Activated T-helper 2 cell treated with anti-CD3 and anti-CD28 coated beads, Interferon-gamma antibody, Interleukin-2, Interleukin-4, amounts not matched to agents 10 μg/mL and 5 μg/mL and 100 μg/mL, durations not matched to agents 14 hours and 24 hours and 36 hours (primary cell): ENCODE measurements at places on chromosomes 11 and 22.

- no peak overlapping the region for H3K27ac ChIP-seq
- H3K4me3 ChIP-seq, result no peak overlapping the region
- H3K27me3 ChIP-seq, result no peaks in the 10 kb centered on the region
- no peaks in the 10 kb centered on the region for H3K4me1 ChIP-seq
- DNase-seq, result no peak
These were observed 77.5 kb downstream of the MICAL3 start for GRCh38 chr22:17946662-17947367.

- DNase-seq, result no peak
- peaks cover 9% of the 10 kb centered on the region for H3K4me1 ChIP-seq
- no peak overlapping the region for H3K27ac ChIP-seq
- no peaks in the 10 kb centered on the region for H3K27me3 ChIP-seq
These were observed 4.7 kb upstream of the ASCC2 start for GRCh38 chr22:29842740-29843139.

DNA sequence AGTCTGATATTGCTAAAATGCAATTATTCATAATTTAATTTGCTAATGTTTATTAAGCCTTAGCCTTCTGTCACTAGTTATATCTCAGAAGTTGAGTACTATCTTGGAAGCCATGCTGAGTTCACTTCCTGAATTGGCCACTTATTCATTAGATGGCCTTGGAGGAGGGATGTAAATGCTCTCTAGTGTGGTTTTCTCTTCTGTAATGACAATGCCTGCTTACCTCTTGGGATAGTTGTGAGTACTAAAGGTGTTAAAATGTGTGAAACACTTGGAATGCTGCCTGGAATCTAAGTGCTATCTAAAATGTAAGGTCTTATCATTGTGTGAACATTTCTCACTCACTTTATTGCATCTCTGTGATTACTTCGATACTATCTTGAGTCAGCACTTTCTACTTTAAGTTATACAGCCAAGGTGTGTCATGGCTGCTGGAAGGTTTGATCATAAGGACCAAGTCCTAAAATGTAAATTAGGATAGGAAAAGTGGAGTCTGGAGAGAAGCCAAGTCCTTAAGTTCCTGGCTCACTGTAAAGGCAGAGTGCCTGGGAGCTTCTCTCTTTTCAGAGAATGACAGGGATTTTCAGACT, 12.4 kb downstream of the GLYATL2 start:
- no peaks in the 10 kb centered on the region for H3K36me3 ChIP-seq
- no peak overlapping the region for H3K27ac ChIP-seq
- no peaks in the 10 kb centered on the region for H3K4me1 ChIP-seq
- H3K4me3 ChIP-seq, result no peak overlapping the region

DNA sequence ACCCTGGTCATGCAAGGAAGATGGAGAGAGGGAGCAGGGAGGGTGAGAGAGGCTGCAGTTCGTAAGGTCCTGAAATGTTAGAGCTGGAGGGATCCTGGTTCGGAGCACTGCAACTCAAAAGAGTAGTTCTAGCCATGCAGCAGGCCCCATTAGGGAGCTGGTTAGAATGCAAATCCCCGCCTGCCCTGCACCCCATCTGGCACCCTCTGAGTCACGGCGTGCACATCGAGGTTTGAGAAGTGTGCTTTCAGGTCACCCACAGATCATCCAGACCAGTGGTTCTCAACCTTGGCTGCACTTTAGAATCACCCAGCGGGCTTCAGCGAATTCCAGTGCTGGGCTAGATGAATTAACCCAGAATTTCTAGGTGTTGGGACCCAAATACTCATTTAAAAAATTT, 48.2 kb downstream of the ST3GAL4 start:
- H3K4me1 ChIP-seq, result peaks cover 3% of the 10 kb centered on the region
- DNase-seq, result no peak
- no peak overlapping the region for H3K27ac ChIP-seq

- no peak for DNase-seq
- no peaks in the 10 kb centered on the region for H3K27me3 ChIP-seq
These were observed 52.2 kb upstream of the PAX6 start for GRCh38 chr11:31863170-31863832.

- H3K4me1 ChIP-seq, result no peaks in the 10 kb centered on the region
- no peak for DNase-seq
- H3K36me3 ChIP-seq, result no peaks in the 10 kb centered on the region
- no peak overlapping the region for H3K27ac ChIP-seq
- no peak overlapping the region for H3K4me3 ChIP-seq
These were observed 667.0 kb downstream of the NTM start for GRCh38 chr11:132037467-132037862.

- no peak overlapping the region for H3K27ac ChIP-seq
- H3K4me3 ChIP-seq, result no peak overlapping the region
- no peak for DNase-seq
- H3K36me3 ChIP-seq, result no peaks in the 10 kb centered on the region
These were observed 11.5 kb downstream of the C1QTNF6 start for GRCh38 chr22:37176464-37177061.

GRCh38 chr11:33633251-33634003, 67.2 kb downstream of the C11orf91 start:
- peaks cover 3% of the 10 kb centered on the region for H3K27me3 ChIP-seq
- peaks cover 2% of the 10 kb centered on the region for H3K4me1 ChIP-seq
- DNase-seq, result no peak
- H3K36me3 ChIP-seq, result no peaks in the 10 kb centered on the region
- no peak overlapping the region for H3K27ac ChIP-seq
- H3K4me3 ChIP-seq, result no peak overlapping the region

DNA sequence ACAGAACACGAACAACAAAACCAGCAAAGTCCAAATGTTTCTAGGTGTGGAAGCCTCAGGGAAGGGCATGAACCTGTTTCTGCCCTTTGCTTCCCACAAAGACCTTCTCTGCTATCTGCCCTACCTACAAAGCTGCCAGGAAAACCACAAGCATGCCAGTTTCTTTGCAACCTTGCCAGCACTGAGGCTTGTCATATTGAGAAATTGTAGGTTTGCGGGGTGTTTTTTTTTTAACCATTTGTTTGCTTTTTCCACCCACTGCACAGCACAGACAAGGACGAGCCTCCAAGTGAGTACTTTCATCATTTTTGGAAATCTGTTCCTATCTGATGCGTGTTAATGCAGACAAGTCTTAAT, 12.8 kb downstream of the PARVG start:
- peaks cover 46% of the 10 kb centered on the region for H3K36me3 ChIP-seq
- H3K4me1 ChIP-seq, result peaks cover 29% of the 10 kb centered on the region
- no peaks in the 10 kb centered on the region for H3K27me3 ChIP-seq
- no peak for DNase-seq

- H3K27me3 ChIP-seq, result no peaks in the 10 kb centered on the region
- no peak overlapping the region for H3K4me3 ChIP-seq
- no peaks in the 10 kb centered on the region for H3K36me3 ChIP-seq
- no peaks in the 10 kb centered on the region for H3K4me1 ChIP-seq
- H3K27ac ChIP-seq, result no peak overlapping the region
- no peak for DNase-seq
These were observed 364.0 kb downstream of the CASP12 start for GRCh38 chr11:104534278-104534677.

GRCh38 chr11:72764503-72764902, 12.3 kb upstream of the ARAP1 start:
- H3K27me3 ChIP-seq, result peaks cover 6% of the 10 kb centered on the region
- peaks cover 19% of the 10 kb centered on the region for H3K4me1 ChIP-seq
- H3K36me3 ChIP-seq, result no peaks in the 10 kb centered on the region
- H3K4me3 ChIP-seq, result no peak overlapping the region

- no peaks in the 10 kb centered on the region for H3K36me3 ChIP-seq
- no peaks in the 10 kb centered on the region for H3K27me3 ChIP-seq
- H3K4me1 ChIP-seq, result peaks cover 4% of the 10 kb centered on the region
- no peak for DNase-seq
These were observed 325.8 kb downstream of the C11orf87 start for GRCh38 chr11:109747839-109748238.

- no peaks in the 10 kb centered on the region for H3K27me3 ChIP-seq
- no peak overlapping the region for H3K27ac ChIP-seq
- no peak overlapping the region for H3K4me3 ChIP-seq
- no peak for DNase-seq
These were observed 18.8 kb downstream of the VPS37C start for GRCh38 chr11:61142424-61142823.

DNA sequence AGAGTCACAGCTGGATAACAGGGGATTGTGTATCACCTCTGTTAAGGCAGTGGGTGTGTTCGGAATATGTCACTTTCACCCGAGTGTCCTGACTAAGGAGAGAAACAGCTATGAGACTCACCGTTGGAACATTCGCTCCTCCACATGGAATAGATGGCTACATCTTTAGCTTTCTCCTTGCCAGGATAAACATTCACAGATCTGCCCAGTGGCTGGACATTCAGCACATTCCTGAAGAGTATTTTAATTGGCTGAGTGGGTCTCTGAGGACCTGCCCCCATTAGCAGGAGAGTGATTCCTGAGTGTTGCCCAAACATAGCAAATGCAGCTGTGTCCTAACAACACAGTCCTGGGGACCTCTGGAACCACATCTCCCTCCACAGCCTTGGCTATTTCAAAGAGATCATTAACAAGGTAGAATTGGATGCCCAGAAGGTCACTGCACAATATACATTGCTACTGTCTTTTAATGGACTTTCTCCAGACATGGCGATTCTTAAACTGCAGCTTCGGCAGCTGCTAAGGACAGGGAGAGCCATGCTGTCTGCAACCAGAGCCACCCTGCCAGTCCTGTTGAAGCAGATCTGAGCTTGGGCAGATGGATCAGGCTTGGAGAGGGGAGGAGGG, 435.0 kb upstream of the CADM1 start:
- no peak overlapping the region for H3K4me3 ChIP-seq
- no peak for DNase-seq
- peaks cover 13% of the 10 kb centered on the region for H3K4me1 ChIP-seq
- H3K27ac ChIP-seq, result no peak overlapping the region
- no peaks in the 10 kb centered on the region for H3K36me3 ChIP-seq

- no peaks in the 10 kb centered on the region for H3K4me1 ChIP-seq
- H3K27me3 ChIP-seq, result no peaks in the 10 kb centered on the region
- H3K36me3 ChIP-seq, result peaks cover 6% of the 10 kb centered on the region
- no peak overlapping the region for H3K27ac ChIP-seq
- DNase-seq, result no peak
These were observed 82.4 kb downstream of the DGCR2 start for GRCh38 chr22:19039796-19040280.

DNA sequence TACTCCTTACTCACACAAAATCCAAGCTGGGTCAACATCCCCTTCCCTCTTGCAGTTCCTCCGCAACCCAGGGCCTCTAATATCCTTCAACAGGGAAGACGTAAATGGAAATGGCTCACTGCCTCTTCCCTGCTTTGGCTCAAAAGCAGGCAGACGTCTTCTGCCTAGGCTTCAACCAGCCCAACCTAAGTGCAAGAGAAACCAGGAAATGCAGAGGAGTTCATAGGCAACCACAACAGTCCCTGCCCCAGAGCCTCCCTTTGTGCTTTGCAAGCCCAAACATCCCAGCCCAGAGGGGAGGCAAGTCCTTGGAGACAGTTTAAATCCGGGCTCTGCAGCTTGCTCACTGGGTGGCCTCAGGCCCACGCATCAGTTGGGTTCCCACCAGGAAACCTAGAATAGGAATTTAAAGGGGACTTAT, 33.3 kb downstream of the CD6 start:
- peaks cover 84% of the 10 kb centered on the region for H3K36me3 ChIP-seq
- peak overlapping the region; percentile 73 for H3K27ac ChIP-seq
- H3K27me3 ChIP-seq, result no peaks in the 10 kb centered on the region
- H3K4me3 ChIP-seq, result peak overlapping the region; percentile 71

DNA sequence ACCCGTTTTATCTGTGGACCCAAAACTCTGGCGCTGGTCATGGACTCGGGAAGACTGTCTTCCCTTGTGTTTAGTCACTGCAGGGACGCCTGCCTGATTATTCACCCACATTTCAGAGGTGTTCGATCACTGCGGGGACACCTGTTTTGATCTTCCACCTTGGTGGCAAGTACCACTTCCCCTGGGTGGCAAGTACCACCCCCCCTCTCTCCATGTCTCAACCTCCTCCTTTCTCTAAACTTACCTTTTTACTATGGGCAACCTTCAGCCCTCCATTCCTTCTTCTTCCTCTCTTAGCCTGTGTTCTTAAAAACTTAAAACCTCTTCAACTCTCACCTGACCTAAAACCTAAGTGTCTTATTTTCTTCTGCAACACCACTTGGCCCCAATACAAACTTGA, 1.9 kb upstream of the NDUFC2 start:
- H3K36me3 ChIP-seq, result peaks cover 15% of the 10 kb centered on the region
- H3K4me1 ChIP-seq, result peaks cover 35% of the 10 kb centered on the region
- peak overlapping the region; percentile 24 for H3K4me3 ChIP-seq
- H3K27ac ChIP-seq, result peak overlapping the region; percentile 43
- no peak for DNase-seq
- no peaks in the 10 kb centered on the region for H3K27me3 ChIP-seq

DNA sequence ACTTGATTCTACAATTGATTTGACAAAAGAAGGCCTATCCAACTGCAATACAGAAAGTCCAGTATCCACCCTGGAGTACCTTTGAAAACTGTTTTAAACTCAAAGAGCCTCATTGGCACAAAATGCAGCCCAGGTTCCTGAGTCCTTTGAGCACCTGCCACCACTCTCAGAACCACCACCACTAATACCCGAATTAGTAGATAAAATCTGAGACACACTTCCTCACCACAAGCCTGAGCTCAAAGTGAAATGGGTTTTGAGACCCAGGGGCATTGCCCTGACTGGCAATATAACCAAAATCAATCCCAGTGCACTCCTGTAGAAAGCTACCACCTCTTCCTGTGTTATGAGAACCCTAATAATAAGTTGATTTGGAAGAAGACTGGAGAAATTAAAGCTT, 215.7 kb downstream of the CSNK2A3 start:
- H3K27me3 ChIP-seq, result peaks cover 11% of the 10 kb centered on the region
- H3K4me1 ChIP-seq, result peaks cover 9% of the 10 kb centered on the region
- no peak overlapping the region for H3K4me3 ChIP-seq
- H3K27ac ChIP-seq, result no peak overlapping the region
- no peaks in the 10 kb centered on the region for H3K36me3 ChIP-seq

DNA sequence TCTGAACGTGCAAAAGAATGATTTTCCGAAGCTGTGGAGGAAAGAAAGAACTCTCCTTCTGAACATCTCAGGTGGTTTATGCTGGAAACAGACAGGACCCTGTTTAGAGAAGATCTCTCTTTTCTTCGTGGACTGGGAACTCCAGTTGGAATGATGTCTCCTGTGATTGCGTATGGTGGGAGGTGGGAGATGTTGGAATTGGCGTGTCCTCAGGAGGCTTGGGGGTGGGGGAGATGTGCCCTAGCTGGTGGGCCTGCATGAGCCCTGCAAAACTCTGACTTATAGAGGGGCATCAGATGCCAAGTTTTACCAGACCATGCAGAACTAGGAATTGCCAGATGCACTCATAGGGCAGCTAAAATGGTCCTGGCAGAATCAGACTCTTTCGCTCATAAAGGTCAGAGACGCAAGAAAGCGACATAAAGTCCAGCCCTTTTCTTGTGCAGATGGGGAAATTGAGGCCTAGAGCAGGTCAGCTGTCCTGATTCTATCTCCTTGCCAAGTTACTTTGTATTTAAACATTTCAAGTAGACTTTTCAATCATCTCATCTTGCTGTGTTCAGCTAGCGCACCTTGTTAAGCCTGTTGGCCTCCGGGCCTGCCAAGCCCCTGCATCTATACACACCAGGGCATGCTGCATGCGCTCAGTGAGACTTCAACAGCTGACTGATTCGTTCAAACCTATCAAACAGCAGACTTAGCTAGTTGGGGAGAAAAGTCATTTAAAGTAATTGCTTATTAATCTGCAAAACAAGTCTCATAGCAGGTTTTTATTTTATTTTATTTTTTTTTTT, 34.2 kb upstream of the EHF start:
- H3K27me3 ChIP-seq, result peaks cover 50% of the 10 kb centered on the region
- DNase-seq, result no peak
- no peaks in the 10 kb centered on the region for H3K36me3 ChIP-seq
- H3K27ac ChIP-seq, result no peak overlapping the region

- H3K4me1 ChIP-seq, result peaks cover 12% of the 10 kb centered on the region
- peaks cover 17% of the 10 kb centered on the region for H3K27me3 ChIP-seq
- no peak overlapping the region for H3K4me3 ChIP-seq
- no peak overlapping the region for H3K27ac ChIP-seq
- H3K36me3 ChIP-seq, result no peaks in the 10 kb centered on the region
- DNase-seq, result no peak
These were observed 19.4 kb upstream of the GSTP1 start for GRCh38 chr11:67564230-67564629.
